Activated CD8-positive, alpha-beta T cell treated with anti-CD3 and anti-CD28 coated beads, Interleukin-2, amount 10 ng/mL, durations not matched to agents 7 days and 5 days (primary cell): ENCODE measurements at places on chromosomes 6 and 20.

DNA sequence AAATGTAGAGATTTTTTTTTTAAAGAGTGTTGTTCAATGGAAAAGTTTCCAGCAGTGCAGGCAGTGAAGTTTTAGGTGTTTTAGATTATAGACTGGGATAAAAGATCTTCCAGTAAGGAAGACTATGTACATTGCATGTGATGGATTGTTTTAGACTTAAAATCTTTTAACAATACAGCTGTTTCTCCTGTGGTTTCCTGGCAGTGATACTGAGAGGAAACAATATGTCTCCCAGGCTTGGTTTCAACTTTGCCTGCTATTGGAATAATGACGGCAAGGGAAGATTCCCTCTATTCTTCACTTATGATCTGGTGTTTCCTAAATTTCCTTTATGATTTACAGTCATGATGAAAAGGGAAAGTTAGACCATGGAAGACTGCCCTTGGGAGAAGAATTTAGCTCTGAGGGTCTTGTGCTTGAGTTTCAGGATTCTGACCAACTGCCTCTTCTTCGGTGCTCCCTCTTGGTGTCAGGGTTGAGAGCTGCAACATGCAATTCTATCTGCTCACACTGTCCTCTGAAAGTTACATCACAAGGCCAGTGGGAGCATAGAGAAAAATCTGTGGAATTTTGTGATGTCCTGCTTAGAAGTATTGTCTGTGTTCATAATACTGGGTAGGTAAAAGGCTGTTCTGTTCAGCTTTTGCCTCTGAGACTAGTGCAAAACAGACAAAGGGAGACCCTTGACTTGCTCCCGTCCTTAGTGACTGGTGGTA lies 262.8 kb upstream of the MAN1A1 start:
- DNase-seq, result no peak
- no peak overlapping the region for H3K4me3 ChIP-seq
- no peak overlapping the region for H3K27ac ChIP-seq
- peaks cover 4% of the 10 kb centered on the region for H3K27me3 ChIP-seq
- H3K36me3 ChIP-seq, result no peaks in the 10 kb centered on the region

GRCh38 chr20:36852187-36852586 lies 23.8 kb upstream of the TLDC2 start:
- H3K4me3 ChIP-seq, result no peak overlapping the region
- H3K27ac ChIP-seq, result no peak overlapping the region

- H3K36me3 ChIP-seq, result peaks cover 3% of the 10 kb centered on the region
- H3K27ac ChIP-seq, result no peak overlapping the region
- H3K4me1 ChIP-seq, result peaks cover 19% of the 10 kb centered on the region
- no peak for DNase-seq
- H3K4me3 ChIP-seq, result no peak overlapping the region
Measured at GRCh38 chr6:108684771-108685329, 124.1 kb downstream of the FOXO3 start.

- no peak overlapping the region for H3K27ac ChIP-seq
- no peak for DNase-seq
- no peak overlapping the region for H3K4me3 ChIP-seq
- H3K36me3 ChIP-seq, result no peaks in the 10 kb centered on the region
Measured at GRCh38 chr6:41740366-41741162, 5.2 kb upstream of the TFEB start.
